ENCODE measurements at places on chromosomes 12 and 14. TPM values are rescaled to one million over a fixed set of nuclear protein-coding genes. Genes with fewer than 3 reads are reported as not detected.

The TMPRSS12 gene
- not detected for total RNA-seq

The ART4 gene
- not detected for total RNA-seq

The SALL2 gene
- total RNA-seq, result 4.7 TPM

The RNASE2 gene
- not detected for total RNA-seq

The RBMS2 gene
- total RNA-seq, result 26.0 TPM

The DDN gene
- 0.16 TPM for total RNA-seq

The CLEC9A gene
- total RNA-seq, result not detected

The AMDHD1 gene
- total RNA-seq, result under 0.01 TPM

The OTOGL gene
- 0.36 TPM for total RNA-seq

The KRT75 gene
- not detected for total RNA-seq

All from hair follicle dermal papilla cell (primary cell).